ENCODE measurements at places on chromosomes 5 and 9. TPM values are rescaled to one million over a fixed set of nuclear protein-coding genes. Genes with fewer than 3 reads are reported as not detected.
A peak's percentile ranks its signal among the peaks of the same experiment; 100 is the strongest.

The UQCRQ gene
- total RNA-seq = 152 TPM

The GPRIN1 gene
- 3.9 TPM for total RNA-seq

The GLDC gene
- total RNA-seq = 29.1 TPM

The THOC3 gene
- 52.9 TPM for total RNA-seq

The C5orf24 gene
- 43.5 TPM for total RNA-seq

The RGMB gene
- total RNA-seq = 24.5 TPM

GRCh38 chr5:169100735-169101075 lies 200.2 kb downstream of the SLIT3 start:
- no peak overlapping the region for H3K4me3 ChIP-seq
- peaks cover 3% of the 10 kb centered on the region for H3K27me3 ChIP-seq
- peaks cover 8% of the 10 kb centered on the region for H3K4me1 ChIP-seq
- no peak overlapping the region for H3K27ac ChIP-seq

DNA sequence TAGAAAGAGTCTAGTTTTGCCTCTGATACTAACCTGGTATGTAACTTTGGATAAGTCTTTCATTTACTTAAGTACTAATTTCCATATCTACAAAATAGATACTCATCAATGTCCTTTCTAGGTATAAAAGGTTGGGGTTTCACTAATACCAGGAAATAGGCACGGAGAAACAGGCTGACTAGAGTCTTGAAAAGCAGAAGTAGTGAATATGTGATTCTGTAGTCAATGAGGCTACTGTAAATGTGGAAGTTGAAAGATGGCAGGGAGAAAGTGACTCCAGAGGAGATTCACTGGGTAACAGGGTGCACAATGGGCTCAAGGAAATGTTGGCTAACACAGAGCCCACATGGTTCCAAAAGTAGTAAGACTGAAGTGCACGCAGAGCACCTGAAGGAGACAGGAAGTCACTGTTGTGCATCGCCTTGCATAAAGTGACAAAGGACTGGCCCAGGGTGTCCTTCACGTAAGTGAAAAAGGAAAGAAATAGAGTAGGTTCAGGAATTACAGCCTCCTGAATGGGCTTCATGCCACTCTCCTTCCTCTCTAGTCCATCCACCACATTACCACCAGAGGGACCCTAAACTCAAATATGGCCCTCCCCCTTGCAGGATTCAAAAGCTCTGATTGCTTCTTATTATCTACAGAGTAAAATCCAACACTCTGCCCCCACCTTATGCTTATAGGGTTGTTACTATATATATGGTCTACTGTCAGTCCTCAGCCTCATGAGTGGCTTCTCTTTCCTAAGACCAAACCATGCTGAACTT lies 288.0 kb upstream of the SMARCA2 start:
- no peaks in the 10 kb centered on the region for H3K27me3 ChIP-seq
- no peak overlapping the region for H3K4me3 ChIP-seq
- no peaks in the 10 kb centered on the region for H3K36me3 ChIP-seq

DNA sequence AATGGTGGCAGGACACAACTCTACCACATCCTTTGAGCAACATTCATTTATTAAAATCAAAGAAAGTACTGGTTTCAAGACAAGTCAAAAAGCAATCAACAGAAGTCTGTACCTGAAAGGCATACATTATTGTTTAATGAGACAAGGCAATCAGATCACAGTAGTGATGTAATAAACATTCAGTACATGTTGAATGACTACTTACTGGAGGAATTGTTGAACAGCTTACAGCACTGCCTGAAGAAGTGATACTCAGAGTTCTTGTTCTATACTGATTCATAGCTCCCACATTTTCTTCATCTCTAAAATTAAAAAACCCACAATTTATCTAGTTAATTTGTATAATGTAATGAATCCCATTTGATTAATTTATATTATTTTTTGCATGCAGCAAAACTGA lies 18.2 kb downstream of the RIOK2 start:
- no peak overlapping the region for H3K27ac ChIP-seq
- H3K36me3 ChIP-seq = peaks cover 7% of the 10 kb centered on the region

DNA sequence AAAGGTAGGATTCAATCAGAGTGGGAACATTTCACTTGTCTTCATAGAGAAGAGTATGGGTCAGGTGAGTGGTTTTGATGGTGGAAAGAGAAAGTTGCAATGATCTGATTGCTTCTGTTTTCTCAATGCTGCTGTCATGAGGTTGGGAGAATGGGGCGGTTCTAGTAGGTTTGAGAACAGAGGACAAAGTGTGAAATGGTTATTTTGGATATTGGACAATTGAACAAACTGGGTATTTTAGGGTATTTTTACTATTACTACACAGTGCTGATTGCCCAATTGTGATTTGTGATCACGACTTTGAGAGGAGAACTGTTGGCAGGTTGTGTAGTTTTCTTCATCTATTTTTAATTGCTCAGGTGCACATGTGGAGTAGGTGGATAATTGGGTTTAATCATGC lies 60.2 kb downstream of the COMMD10 start:
- H3K4me1 ChIP-seq = no peaks in the 10 kb centered on the region
- H3K27me3 ChIP-seq = no peaks in the 10 kb centered on the region
- no peak overlapping the region for H3K27ac ChIP-seq
- H3K4me3 ChIP-seq = no peak overlapping the region
- no peaks in the 10 kb centered on the region for H3K36me3 ChIP-seq

DNA sequence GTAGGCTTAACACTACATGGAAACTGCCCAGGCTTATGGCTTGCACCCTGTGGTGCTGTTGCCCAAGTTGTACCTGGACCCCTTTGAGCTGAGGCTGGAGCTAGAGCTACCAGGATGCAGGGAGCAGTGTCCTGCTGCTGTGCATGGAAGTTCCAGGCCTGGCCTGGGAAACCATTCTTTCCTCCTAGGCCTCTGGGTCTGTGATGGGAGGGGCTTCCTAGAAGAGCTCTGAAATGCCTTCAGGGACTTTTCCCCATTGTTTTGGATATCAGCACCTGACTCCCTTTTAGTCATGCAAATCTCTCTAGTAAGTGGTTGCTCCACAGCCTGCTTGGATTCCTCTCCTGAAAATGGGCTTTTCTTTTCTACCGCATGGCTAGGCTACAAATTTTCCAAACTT lies 7.9 kb upstream of the HRH2 start:
- no peak overlapping the region for H3K27ac ChIP-seq
- peaks cover 9% of the 10 kb centered on the region for H3K36me3 ChIP-seq
- no peaks in the 10 kb centered on the region for H3K4me1 ChIP-seq
- peaks cover 3% of the 10 kb centered on the region for H3K27me3 ChIP-seq
- DNase-seq = no peak

DNA sequence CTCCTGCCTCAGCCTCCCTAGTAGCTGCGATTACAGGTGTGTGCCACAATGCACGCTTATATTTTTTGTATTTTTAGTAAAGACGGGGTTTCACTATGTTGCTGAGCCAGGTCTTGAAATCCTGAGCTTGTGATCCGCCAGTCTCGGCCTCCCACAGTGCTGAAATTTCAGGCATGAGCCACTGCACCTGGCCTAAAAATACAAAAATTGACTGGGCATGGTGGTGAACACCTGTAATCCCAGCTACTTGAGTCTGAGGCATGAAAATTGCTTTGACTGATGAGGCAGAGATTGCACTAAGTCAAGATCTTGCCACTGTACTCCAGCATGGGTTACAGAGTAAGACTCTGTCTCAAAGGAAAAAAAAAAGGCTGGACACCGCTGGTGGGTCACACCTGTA lies 13.1 kb upstream of the DYNC2I2 start:
- no peaks in the 10 kb centered on the region for H3K4me1 ChIP-seq
- H3K27ac ChIP-seq = no peak overlapping the region
- no peak overlapping the region for H3K4me3 ChIP-seq

- H3K36me3 ChIP-seq = no peaks in the 10 kb centered on the region
- H3K27ac ChIP-seq = no peak overlapping the region
- DNase-seq = no peak
- no peaks in the 10 kb centered on the region for H3K4me1 ChIP-seq
These were observed 144.3 kb downstream of the EFNA5 start for GRCh38 chr5:107526270-107526937.

- DNase-seq = no peak
- H3K27ac ChIP-seq = no peak overlapping the region
- H3K4me1 ChIP-seq = peaks cover 15% of the 10 kb centered on the region
These were observed 51.9 kb downstream of the NEURL1B start for GRCh38 chr5:172692981-172693380.

GRCh38 chr5:87007737-87008136 lies 259.9 kb upstream of the RASA1 start:
- H3K4me3 ChIP-seq = no peak overlapping the region
- no peaks in the 10 kb centered on the region for H3K27me3 ChIP-seq
- no peak overlapping the region for H3K27ac ChIP-seq
- no peaks in the 10 kb centered on the region for H3K36me3 ChIP-seq

- DNase-seq = no peak
- no peaks in the 10 kb centered on the region for H3K36me3 ChIP-seq
- no peak overlapping the region for H3K27ac ChIP-seq
These were observed 97.8 kb downstream of the PCDH1 start for GRCh38 chr5:141780240-141780951.

GRCh38 chr9:135239100-135239768 lies 151.8 kb downstream of the OLFM1 start:
- no peak overlapping the region for H3K4me3 ChIP-seq
- H3K27ac ChIP-seq = no peak overlapping the region
- H3K4me1 ChIP-seq = no peaks in the 10 kb centered on the region
- H3K27me3 ChIP-seq = peaks cover 6% of the 10 kb centered on the region

DNA sequence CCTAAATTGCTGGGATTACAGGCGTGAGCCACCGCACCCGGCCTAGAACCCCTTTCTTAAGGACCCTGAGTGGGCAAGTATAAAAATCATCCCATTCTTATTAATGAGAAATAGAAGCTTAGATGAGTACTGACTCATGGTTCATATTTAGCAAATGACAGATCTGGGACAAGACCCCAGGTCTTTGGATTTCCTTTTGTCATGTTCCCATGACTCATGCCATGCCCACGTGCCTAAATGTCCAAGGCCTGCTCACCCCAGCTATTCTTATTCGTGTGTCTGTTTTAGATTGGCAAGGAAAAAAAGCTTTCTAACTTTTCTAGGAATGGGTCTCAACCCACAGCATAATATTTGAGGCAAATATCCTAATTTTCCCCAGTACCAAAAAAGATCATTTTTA lies 57.7 kb upstream of the RPS23 start:
- DNase-seq = no peak
- H3K4me1 ChIP-seq = no peaks in the 10 kb centered on the region
- H3K27ac ChIP-seq = no peak overlapping the region
- no peak overlapping the region for H3K4me3 ChIP-seq
- H3K36me3 ChIP-seq = no peaks in the 10 kb centered on the region

DNA sequence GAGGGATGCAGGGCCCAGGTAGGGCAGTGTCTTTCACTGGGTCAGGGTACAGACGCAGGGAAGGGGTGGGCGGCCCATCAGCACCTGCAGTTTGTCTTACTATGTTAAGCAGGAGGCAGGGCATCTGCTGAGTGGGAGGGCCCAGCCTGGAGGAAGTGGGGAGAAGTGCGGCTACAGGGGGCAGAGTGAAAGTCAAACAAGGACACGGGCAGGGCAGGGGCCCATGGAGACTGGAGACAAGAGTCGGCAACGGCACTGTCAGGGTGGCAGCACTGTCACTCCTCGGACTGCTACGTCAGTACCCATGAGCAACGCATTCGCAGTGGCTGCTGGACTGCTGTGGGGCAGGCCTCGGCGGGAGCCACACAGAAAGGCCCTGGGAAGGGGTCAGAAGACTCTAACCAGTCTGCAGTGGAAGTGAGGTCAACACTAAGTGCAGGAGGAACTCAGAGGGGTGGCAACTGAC lies 19.7 kb downstream of the CAMSAP1 start:
- peaks cover 62% of the 10 kb centered on the region for H3K4me1 ChIP-seq
- H3K27me3 ChIP-seq = peaks cover 9% of the 10 kb centered on the region
- H3K4me3 ChIP-seq = no peak overlapping the region
- H3K36me3 ChIP-seq = peaks cover 5% of the 10 kb centered on the region
- peak overlapping the region; percentile 13 for H3K27ac ChIP-seq
- no peak for DNase-seq

- H3K27ac ChIP-seq = no peak overlapping the region
- H3K27me3 ChIP-seq = no peaks in the 10 kb centered on the region
- H3K36me3 ChIP-seq = no peaks in the 10 kb centered on the region
- DNase-seq = peak; percentile 47
- H3K4me1 ChIP-seq = no peaks in the 10 kb centered on the region
- no peak overlapping the region for H3K4me3 ChIP-seq
These were observed 63.3 kb upstream of the SLCO6A1 start for GRCh38 chr5:102561894-102562760.

- H3K4me3 ChIP-seq = no peak overlapping the region
- H3K27ac ChIP-seq = no peak overlapping the region
- no peaks in the 10 kb centered on the region for H3K36me3 ChIP-seq
- peaks cover 28% of the 10 kb centered on the region for H3K4me1 ChIP-seq
- no peak for DNase-seq
- peaks cover 10% of the 10 kb centered on the region for H3K27me3 ChIP-seq
These were observed 132.4 kb downstream of the KCNIP1 start for GRCh38 chr5:170636206-170636605.

DNA sequence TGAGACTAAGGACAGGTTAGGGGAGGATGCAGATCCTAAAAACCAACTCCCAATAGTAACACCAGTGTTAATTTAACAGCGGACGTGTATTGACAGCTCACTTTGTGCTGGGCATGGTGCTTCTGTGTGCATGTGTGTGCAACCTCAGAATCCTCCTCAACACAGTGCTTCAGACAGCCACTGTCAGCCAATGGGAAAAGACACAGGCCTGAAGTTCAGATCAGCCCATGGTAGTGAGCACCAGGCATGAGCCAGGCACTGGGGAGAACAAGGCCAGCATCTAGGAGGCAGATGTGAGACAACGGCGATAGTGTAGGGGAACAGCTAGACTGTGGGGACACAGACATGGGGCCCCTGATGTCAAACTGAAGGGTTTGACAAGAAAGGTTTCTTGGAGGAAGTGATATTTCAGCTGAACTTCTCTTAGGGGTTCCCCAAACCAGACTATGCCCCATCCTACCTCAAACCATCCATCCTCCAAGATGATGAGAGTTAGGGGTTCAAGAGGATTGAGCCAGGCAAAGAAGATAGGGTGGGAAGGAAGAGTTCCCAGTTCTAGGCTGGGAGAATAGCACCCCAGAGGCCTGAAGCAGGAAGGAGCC lies 71.5 kb upstream of the PSD2 start:
- H3K4me3 ChIP-seq = no peak overlapping the region
- no peaks in the 10 kb centered on the region for H3K4me1 ChIP-seq
- no peak for DNase-seq
- H3K36me3 ChIP-seq = peaks cover 3% of the 10 kb centered on the region
